ENCODE measurements at places on chromosomes 3 and 15. TPM values are rescaled to one million over a fixed set of nuclear protein-coding genes. Genes with fewer than 3 reads are reported as not detected.

Gene GOLGA8Q
- not detected for total RNA-seq

Gene TFG
- total RNA-seq: 224 TPM

Gene ZKSCAN7
- 0.83 TPM for total RNA-seq

GRCh38 chr3:3618623-3619022 is 180.6 kb upstream of the LRRN1 start:
- DNase-seq: no peak
- H3K27ac ChIP-seq: no peak overlapping the region
- no peaks in the 10 kb centered on the region for H3K27me3 ChIP-seq
- H3K36me3 ChIP-seq: no peaks in the 10 kb centered on the region
- no peak overlapping the region for H3K4me3 ChIP-seq

Gene ANKRD63
- total RNA-seq: not detected

DNA sequence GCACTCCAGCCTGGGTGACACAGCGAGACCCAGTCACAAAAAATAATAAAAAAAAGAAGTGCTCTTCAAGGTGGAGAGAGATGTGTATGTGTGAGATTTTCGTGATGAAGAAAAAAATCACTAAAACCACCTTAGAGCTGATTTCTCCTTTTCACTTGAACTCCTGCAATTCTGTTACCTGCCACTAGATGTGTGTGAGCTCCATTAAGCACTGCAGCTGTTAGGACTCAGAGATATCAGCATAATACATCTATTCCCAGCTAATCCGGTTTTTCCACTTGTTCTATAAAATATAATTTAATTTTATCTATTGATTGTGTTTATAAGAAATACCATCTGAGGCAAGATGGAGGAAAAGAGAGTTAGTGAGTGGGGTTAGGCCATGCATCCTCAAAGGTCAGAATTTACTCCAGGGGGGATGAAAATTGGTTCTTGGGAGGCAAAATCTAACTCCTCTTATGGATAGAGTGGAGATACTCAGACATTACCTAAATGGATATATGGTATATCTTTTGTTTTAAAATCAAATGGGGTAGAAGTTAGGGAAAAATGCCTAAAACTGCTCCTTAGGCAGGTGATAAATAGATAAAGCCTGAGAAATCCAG is 152.7 kb downstream of the IL20RB start:
- H3K27ac ChIP-seq: no peak overlapping the region
- H3K4me3 ChIP-seq: no peak overlapping the region
- no peak for DNase-seq
- peaks cover 23% of the 10 kb centered on the region for H3K27me3 ChIP-seq
- H3K4me1 ChIP-seq: no peaks in the 10 kb centered on the region

DNA sequence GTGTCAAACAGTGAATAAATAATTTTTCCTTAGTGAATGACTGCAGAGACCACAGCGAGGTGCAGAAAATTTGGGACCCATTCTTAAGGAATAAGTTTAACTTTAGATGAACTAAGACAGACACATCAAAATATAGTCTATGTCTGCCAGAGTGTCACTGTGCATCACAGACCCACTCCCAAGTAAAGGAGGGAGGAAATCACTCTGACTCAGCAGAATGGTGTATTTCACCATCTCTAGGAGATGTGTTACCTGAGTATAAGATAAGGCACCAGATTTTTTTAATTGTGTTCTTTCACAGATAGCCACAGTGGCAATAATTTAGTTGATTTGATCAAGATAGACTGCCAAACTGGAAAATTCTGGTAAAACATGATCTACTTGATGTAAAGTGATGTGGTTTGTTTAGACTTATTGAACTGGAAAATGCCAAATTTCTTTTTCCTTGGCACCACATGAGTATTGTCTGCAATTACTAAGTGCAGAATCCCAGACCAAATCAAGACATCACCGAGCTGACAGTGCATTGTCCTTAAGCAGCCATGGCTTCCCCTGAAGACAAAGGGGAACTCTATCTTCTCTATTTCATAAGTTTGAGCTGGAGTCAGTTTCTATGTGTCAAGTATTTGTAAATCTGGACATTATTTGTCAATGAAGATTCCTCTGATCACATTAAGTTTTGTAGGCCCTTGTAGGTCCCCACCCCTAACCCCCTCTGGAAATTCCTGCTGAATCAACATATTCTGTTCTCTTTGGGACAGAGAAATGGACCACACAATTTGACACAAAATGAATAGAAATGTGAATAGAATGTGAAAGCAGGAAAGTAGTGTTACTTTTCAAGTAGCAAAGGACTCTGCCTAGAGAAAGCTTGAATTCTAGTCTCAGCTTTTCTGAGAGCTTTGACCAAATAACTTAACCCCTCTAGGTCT is 47.6 kb downstream of the TIPARP start:
- peaks cover 7% of the 10 kb centered on the region for H3K36me3 ChIP-seq
- H3K4me3 ChIP-seq: no peak overlapping the region
- no peaks in the 10 kb centered on the region for H3K27me3 ChIP-seq

Gene NR1D2
- 66.0 TPM for total RNA-seq

Gene GOLGA8T
- total RNA-seq: not detected

DNA sequence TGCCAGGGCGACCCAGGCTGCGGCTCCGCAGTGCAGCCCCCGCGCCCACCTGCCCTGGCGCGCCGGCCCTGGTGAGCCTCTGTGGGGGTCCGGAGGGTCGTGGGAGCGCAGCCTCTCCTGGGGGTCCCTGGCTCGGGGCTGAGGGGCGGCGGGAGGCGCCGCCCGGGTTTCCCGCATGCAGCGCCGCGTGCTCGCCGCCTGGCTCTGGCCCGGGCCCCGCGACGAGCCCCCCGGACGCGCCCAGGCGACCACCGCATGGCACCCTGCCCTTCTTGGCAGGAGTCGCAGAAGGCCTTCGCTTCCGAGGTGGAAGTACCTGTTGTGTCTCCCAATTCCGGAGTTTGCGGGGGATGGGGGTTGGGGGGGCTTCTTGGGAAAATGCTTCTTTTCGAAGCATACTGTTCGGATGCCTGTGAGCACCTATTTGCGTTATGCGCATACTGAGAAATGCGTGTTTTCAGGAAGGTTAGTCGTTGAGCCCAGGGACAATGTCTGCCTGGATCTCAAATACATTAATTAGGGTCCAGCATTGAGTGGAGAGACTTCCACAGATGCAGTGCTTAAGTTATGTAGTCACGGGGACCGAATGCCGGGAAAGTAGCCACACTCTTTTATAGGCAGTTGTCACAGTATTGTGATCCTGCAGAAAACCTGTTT is 1.3 kb downstream of the GABRA5 start:
- H3K27me3 ChIP-seq: no peaks in the 10 kb centered on the region
- H3K36me3 ChIP-seq: no peaks in the 10 kb centered on the region
- no peak overlapping the region for H3K27ac ChIP-seq
- no peak overlapping the region for H3K4me3 ChIP-seq
- no peak for DNase-seq
- H3K4me1 ChIP-seq: no peaks in the 10 kb centered on the region

DNA sequence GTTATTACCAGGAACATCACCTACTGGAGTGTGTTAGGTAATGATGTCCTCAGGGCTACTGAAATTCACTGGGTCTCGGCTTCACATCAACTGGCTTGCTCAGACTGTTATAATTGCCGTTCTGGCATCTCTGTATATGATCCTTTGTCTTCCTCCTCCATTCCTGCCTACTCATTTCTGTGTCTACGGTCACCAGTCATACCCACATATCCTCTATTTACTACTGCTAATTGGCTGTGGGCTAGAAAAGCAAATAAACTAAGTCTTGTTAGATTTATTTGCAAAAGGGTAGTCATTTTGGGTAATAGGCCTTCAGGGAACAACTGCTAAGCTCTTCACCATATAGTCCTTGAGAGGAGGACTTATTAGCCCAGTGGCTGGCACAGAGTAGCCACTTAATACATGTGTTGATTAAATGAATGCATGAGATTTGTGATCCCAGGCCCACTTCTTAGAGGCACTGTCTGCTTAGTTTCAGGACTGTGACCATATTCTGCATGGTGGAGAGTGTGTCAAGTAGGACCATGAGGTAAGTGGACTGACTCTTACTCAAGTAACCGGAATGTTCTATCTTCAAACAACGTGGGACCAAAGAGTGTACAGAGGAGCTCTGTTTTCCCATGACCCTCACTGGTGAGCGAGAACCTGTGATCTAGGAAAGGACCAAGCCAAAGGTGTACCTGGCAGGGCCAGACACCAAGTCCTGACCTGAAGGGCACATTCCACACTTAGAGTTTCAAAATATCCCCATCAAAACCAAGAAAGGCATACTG is 13.2 kb downstream of the ZDHHC3 start:
- DNase-seq: peak; percentile 72
- H3K4me3 ChIP-seq: 0 out of 2 replicates have a peak overlapping the region, but pooled peaks have one; percentile 4
- H3K27ac ChIP-seq: peak overlapping the region; percentile 91
- H3K27me3 ChIP-seq: no peaks in the 10 kb centered on the region
- H3K36me3 ChIP-seq: no peaks in the 10 kb centered on the region

GRCh38 chr3:181330821-181331563 is 341.5 kb upstream of the DNAJC19 start:
- DNase-seq: no peak
- no peaks in the 10 kb centered on the region for H3K4me1 ChIP-seq
- no peak overlapping the region for H3K27ac ChIP-seq
- H3K36me3 ChIP-seq: no peaks in the 10 kb centered on the region
- H3K4me3 ChIP-seq: no peak overlapping the region

Gene PLCL2
- total RNA-seq: 4.6 TPM

- no peak overlapping the region for H3K4me3 ChIP-seq
- peaks cover 18% of the 10 kb centered on the region for H3K4me1 ChIP-seq
- peak; percentile 43 for DNase-seq
- peaks cover 6% of the 10 kb centered on the region for H3K36me3 ChIP-seq
- peak overlapping the region; percentile 41 for H3K27ac ChIP-seq
- no peaks in the 10 kb centered on the region for H3K27me3 ChIP-seq
Measured at GRCh38 chr3:156787926-156788663, 38.1 kb upstream of the LEKR1 start.

DNA sequence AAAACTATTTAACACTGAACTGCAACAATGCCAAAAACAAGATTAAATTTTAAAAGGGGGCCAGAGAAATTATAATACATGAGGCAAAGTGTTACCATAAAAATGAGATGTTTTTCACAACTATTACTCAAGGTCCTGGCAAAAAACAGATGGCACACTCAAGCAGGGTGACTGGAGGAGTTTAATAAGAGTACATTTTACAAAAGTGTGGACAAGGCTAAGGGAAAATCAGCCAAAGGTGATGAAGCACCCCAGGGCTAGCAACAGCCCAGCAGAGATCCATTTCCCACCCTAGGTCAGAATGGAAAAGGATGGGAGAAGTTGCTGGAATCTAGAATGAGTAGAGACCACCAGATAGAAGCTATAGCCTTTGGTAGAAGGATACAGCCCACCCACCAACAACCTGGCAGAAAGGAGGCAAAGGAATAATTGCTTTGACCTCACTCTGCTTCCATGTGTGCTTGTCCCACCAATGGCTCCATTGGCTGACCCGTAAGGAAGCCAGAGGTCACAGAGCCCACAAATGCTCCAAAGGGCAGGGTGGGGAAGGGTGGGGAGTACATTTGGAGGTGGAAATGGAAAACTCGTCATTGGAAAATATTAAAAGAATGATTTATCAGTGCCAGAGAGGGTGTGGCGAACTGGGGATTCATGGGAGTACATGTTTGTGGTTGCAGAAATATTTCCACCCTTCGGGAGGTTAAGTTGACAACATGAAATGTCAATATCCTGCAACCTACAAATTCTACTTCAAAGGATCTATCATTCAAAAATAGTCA is 161.0 kb upstream of the UBE2E2 start:
- peaks cover 13% of the 10 kb centered on the region for H3K4me1 ChIP-seq
- DNase-seq: peak; percentile 43
- H3K27ac ChIP-seq: no peak overlapping the region
- H3K4me3 ChIP-seq: no peak overlapping the region

GRCh38 chr3:74122281-74122680 is 492.2 kb downstream of the CNTN3 start:
- H3K27me3 ChIP-seq: no peaks in the 10 kb centered on the region
- no peaks in the 10 kb centered on the region for H3K4me1 ChIP-seq
- no peak for DNase-seq
- H3K27ac ChIP-seq: no peak overlapping the region

Gene FBXW12
- total RNA-seq: not detected

Gene OSBPL10
- total RNA-seq: 56.9 TPM

Gene KBTBD8
- not detected for total RNA-seq

DNA sequence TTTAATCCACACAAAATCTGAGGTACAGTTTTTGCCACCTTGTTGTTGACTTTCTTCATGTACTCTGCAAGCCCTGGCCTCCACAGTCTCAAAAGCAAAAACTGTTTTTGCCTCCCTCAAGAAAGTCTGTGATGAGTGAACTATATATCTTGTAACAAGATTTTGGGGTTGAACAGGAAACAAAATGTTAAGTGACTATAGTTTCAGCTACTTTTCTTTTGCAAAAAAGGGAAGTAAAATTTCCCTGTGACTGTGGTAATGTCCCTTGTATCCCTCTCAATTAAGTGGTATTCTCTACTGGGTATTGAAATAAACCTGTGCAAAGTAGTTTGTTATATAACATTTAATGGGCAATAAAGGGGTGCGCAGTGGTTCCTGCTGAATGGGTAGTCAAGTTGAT is 21.3 kb upstream of the SCAANT1 start:
- no peaks in the 10 kb centered on the region for H3K36me3 ChIP-seq
- DNase-seq: no peak
- H3K4me3 ChIP-seq: no peak overlapping the region
- H3K4me1 ChIP-seq: peaks cover 27% of the 10 kb centered on the region
- no peak overlapping the region for H3K27ac ChIP-seq

DNA sequence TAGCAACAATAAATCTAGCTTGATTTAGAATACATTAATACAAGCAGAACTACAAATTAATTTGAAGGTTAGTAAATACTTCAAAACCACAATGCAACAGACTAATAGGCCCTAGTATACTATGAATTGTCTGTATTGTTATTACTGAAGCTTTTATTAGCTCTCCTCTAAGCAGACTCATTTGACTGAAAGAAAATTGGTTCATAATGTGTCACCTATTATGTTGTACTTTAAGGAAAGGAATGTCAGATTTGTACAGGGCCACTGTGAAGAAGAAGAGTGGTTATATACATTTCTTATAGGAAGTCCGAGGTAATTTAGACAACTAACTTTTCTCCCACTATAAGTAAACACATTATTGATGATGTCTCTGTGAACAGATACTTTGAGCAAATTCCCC is 954.5 kb downstream of the ZPLD1 start:
- no peaks in the 10 kb centered on the region for H3K4me1 ChIP-seq
- no peaks in the 10 kb centered on the region for H3K27me3 ChIP-seq
- H3K4me3 ChIP-seq: no peak overlapping the region
- no peak overlapping the region for H3K27ac ChIP-seq
- no peaks in the 10 kb centered on the region for H3K36me3 ChIP-seq
- no peak for DNase-seq

All from PC-9 (cell line).